Spleen (tissue), 13 donors: ENCODE measurements at places on chromosomes 4 and X. TPM values are rescaled to one million over a fixed set of nuclear protein-coding genes. Genes with fewer than 3 reads are reported as not detected.

DNA sequence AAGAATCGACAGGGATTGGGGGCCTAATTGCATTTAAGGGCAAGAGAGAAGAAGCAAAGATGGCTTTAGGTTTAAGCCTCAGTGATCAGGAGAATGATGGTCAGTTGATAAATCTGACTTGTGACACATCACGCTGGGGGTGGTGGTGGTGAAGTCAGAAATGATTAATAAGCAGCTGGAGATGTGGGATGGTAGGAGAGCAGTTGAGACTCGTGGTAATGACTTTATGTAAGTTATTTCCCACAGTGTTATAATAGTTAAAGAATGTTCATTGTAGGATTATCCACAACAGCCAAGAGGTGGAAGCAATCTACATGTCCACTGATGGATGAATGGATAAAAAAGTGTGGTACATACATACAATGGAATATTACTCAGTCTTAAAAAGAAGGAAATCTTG is 178.9 kb upstream of the GPC4 start:
- no peak for DNase-seq

- no peak for DNase-seq
Observed at GRCh38 chrX:132853040-132853439, 105.4 kb downstream of the HS6ST2 start.

- DNase-seq = peak; percentile 68
Observed at GRCh38 chr4:80266902-80267380, 477 bp downstream of the FGF5 start.

- no peak for DNase-seq
Observed at GRCh38 chr4:89640620-89641366, 196.2 kb downstream of the SNCA start.

The SLBP gene
- 39.5 TPM for total RNA-seq

The USP51 gene
- 5.0 TPM for total RNA-seq

The SCRG1 gene
- total RNA-seq = 0.57 TPM
